ENCODE measurements at places on chromosomes 4 and X. TPM values are rescaled to one million over a fixed set of nuclear protein-coding genes. Genes with fewer than 3 reads are reported as not detected.

The TLL1 gene
- total RNA-seq, result 22.2 TPM

The TMEM156 gene
- 0.82 TPM for total RNA-seq

The TEC gene
- total RNA-seq, result 3.8 TPM

DNA sequence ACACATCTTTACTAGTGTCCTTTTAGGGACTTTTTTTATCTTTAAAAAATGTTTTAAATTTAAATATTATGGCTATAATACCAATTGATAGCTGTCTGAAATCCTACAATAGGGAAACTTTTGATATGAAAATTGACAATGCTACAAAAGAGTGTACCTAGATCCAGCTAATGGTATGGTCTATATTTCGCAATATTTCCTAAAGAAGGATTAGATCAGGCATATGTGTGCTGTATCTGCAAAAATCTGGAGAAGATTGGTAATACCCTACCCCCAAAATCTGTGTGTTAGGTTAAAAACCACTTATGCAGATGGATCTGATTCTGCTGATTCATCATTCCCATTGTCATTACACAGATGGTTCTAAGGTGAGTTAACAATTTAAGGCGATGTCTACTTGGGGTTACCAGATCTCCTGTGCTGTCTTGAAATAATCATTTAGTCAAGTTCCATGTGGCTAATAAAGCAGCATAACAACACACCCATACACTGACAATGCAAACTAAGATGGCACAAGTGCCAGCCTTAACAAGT lies 137.1 kb downstream of the GASK1B start:
- DNase-seq, result no peak

GRCh38 chr4:38344929-38345328 lies 319.1 kb upstream of the KLF3 start:
- DNase-seq, result no peak

- no peak for DNase-seq
Observed at GRCh38 chr4:173337463-173337862, 3.3 kb upstream of the HMGB2 start.

- no peak for DNase-seq
Observed at GRCh38 chr4:105613306-105613705, 60.9 kb downstream of the ARHGEF38 start.

GRCh38 chrX:108439961-108440696 lies 491 bp downstream of the COL4A5 start:
- no peak for DNase-seq

- peak; percentile 97 for DNase-seq
Observed at GRCh38 chr4:1726146-1726934, 5.0 kb downstream of the TACC3 start.

DNA sequence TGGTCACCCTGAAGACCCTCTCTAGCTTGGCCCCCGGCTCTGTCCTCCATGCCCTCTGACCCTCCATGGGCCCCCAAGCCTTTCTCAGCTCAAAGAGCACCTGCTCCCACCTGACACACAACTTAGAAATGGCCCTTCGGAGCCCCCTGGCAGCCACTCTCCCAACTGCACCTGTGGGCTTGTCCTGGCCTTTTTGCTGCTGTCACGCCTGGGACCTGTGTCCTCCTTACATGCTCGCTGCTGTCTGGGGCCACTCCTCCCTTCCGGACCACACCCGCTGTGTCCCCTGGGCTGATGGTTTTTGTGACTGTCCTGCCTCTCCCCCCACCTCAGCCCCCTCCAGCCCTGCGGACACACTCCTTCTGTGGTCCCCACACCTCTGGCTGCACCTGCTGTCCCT lies 106.2 kb upstream of the AFAP1 start:
- DNase-seq, result no peak

- no peak for DNase-seq
Observed at GRCh38 chr4:74934016-74934831, 1.3 kb downstream of the PARM1 start.

- DNase-seq, result no peak
Observed at GRCh38 chrX:38857736-38858523, 56.7 kb downstream of the MID1IP1 start.

GRCh38 chrX:129091097-129091496 lies 432.2 kb downstream of the SMARCA1 start:
- no peak for DNase-seq

DNA sequence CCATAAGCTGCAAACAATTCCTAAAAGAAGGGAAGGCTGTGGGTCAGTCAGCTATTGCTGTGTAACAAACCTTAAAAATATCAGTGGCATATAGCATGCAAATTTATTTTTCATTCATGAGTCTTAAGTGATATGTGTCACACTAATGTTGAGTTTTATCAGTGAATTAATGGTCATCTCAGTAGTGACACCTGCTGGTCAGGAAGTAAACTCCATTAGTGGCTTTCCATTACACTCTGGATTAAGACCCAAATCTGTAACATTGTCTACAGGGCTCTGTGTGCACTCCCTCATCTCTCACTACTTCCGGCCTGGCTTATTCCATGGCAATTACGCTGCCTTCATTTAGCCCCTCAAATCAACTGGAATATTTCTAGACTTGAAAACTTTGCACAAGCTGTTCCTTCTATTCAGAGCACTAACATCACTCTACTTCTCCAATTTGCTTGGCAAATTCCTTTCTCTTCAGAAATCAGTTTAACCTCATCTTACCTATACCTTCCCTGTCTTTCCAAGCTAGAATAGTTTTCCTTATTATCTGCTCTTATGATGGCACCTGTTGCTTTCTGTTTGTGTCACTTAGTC lies 217.3 kb upstream of the TAPT1 start:
- no peak for DNase-seq

DNA sequence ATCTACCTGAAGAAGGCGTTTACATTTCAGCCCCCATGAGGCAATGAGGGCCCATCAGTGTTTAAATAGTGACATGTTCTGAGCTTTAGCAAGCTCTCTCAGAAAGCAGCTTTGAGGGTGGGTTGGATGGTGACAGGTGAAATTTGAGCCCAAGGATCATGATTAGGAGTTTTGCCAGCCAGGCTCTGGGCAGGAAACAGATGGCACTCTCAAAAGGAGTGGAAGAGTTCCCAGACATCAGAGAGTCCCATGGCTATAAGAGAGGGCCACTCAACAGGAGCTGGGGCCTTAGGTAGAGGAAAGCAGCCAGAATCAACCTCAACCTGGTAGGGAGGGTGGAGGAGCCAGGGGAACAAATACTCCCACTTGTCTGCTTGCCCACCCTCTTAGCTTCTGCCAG lies 499.8 kb downstream of the MID1IP1 start:
- no peak for DNase-seq

- no peak for DNase-seq
Observed at GRCh38 chr4:2781911-2782310, 11.0 kb upstream of the SH3BP2 start.

- no peak for DNase-seq
Observed at GRCh38 chr4:185685804-185686203, 126.2 kb downstream of the SORBS2 start.

- no peak for DNase-seq
Observed at GRCh38 chr4:86730310-86730709, 118.9 kb downstream of the SLC10A6 start.
